Panc1 (cell line): ENCODE measurements at places on chromosomes 11 and 22.

GRCh38 chr22:46251816-46252380, 1.8 kb upstream of the CDPF1 start:
- no peak for DNase-seq

DNA sequence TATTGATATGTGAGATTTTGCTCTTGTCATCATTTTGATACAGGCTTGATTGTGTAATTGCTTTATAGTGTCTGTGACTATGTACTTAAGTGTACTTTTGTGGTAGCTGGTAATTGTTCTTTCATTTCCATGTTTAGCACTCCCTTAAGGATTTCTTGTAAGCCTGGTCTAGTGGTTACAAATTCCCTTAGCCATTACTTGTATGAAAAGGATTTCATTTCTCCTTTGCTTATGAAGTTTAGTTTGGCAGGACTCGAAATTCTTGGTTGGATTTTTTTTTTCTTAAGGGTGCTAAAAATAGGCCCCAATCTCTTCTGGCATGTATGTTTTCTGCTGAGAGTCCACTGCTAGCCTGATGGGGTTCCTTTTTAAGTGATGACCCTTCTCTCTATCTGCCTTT, 346.8 kb downstream of the JRKL start:
- DNase-seq, result no peak

DNA sequence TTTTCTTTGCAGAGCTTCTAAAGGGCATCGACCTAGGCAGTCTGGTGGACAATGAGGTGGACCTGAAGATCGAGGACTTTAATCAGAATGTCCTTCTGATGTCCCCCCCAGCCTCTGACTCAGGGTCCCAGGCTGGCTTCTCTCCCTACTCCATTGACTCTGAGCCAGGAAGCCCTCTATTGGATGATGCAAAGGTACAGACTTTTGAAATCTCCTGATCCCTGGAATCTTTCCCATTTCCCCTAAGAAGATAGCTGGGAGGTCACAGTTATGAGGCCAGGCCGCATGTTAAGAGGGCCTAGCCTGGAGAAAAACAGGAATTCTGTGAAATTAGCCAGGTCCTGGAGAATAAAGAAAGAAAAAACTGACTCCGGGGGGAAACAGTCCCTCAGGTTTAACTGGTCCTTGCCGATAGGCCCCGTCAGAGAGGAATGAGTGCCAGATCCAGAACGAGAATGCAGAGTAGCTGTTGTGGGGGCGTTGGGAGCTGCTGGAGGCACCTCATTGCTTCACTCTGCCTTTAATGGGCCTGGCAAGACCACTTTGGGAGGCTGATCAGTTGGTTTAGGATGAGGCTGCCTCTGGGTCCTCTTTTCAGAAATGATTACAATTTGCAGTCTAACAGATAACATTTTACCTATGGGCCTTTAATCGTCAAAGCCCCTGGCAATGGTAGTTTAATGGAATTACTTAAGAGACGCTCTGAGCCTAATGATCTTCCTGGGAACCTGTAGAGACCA, 39.2 kb downstream of the SHISA8 start:
- no peak for DNase-seq

GRCh38 chr11:88421530-88421929, 84.0 kb upstream of the CTSC start:
- no peak for DNase-seq

DNA sequence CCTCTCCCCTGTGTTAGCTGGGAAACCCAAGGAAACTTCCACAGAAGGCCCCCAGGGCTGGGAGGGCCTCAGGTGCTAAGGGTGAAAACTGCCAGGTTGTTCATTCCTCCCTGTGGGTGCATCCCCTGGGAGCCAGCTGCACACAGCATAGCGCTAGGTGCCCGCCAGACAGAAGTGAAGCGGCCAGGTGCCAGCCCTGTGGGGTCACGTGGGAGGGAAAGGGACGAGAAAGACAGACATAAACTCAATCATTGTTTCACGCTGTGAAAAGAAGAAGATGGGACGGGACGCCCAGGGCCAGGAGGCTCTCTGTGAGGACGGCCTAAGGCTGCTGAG, 31.6 kb upstream of the HMOX1 start:
- no peak for DNase-seq

GRCh38 chr11:60150279-60150678, 32.6 kb downstream of the MS4A6A start:
- DNase-seq, result no peak

DNA sequence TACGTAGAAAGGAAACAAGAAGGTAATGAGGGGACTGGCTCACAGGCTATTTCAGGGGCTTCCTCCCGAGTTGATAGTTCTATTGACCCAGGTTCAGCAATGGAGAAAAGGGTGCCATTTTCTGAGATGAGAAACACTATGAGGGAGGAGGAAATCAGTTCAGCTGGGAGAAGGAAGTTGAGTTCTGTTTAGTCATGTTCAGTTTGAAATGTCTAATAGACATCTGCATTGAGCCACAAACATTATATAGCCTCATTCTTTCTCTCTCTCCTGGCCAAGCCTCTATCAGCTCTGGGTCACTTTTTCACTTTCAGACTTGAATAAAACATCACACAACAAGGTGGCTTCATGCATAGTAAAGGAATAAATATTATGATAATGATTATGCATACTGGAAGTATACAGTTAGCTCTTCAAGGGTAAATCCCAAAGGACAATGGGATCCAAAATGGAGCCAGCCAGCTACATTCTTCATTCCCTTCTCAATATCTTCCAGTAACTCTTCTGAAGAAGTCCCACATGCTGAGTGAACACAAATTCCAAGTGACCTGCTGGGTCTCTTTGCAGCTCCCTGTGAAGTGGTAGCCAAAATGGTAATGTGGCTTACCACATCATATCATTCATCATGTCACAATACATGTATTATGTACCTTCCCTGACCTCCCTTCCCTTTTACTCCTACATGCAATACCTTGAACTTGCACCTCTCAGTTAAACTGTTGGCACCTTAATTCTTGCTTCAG, 80.9 kb upstream of the CD44 start:
- no peak for DNase-seq

GRCh38 chr11:119592642-119593041, 136.4 kb downstream of the NECTIN1 start:
- DNase-seq, result no peak

- no peak for DNase-seq
Observed at GRCh38 chr11:121140369-121140768, 39.3 kb downstream of the TECTA start.

- DNase-seq, result no peak
Observed at GRCh38 chr22:26476705-26477340, 6.8 kb downstream of the HPS4 start.

GRCh38 chr11:115498354-115498753, 5.9 kb downstream of the CADM1 start:
- no peak for DNase-seq

DNA sequence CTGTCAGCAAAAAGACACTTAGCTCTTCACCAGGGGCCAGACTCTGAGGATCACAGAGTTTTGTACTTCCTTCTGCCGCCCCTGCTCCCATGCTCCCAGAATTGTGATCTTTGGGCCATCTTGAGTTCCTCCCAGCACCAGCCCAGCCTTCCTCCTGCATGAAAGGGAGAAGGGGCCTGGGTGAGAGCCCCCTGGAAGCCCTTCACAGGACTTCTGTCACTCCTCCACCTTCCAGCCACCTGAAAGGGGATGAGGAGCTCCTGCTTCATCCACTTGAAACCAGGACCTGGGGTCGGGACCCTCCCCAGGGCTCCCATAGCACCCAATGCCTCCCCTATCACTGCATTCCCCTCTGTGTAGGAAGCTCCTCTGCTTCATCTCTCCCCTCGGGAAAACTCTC, 174.2 kb downstream of the BUD13 start:
- DNase-seq, result no peak

DNA sequence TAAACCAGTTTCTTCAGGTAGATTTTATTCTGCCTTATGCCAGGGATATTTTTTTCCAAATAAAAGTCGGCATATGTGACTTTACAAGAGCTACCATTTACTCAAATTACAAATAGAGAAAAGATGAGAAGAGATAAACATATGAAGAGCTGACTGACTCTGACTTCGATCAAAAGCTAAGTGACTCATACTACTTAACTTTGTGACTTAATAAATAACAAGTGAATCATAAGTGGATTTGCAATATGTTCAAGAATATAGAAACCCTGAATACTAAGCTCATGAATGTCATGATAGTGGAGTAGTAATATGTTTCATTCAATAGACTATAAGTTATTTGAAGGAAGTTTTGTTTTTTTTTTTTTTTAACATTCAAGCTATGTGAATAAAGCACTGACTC, 130.5 kb upstream of the ANO3 start:
- no peak for DNase-seq

- no peak for DNase-seq
Observed at GRCh38 chr11:65606876-65607613, 7.0 kb downstream of the MAP3K11 start.

DNA sequence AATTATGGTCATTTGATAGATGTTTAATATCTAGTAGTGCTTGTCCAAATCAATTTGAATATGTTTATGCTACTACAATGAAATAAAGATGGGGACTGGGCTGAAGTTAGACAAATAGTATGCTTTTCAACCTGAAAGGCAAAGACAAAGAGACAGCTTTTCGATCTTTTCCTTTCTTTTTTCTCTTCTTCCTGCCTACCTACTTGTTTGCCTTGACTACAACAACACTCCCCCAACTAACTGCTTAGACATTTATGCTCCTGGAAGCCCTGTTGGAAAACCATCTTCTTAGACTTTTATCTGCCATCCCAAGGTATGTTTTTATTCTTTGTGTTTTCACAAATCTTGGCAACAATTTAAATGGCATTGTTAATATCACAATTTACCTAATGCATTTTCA, 374.4 kb upstream of the DDI1 start:
- DNase-seq, result no peak

GRCh38 chr11:36411202-36411640, 98.9 kb downstream of the TRAF6 start:
- DNase-seq, result no peak

GRCh38 chr11:94636388-94636949, 69.3 kb downstream of the PIWIL4 start:
- no peak for DNase-seq

DNA sequence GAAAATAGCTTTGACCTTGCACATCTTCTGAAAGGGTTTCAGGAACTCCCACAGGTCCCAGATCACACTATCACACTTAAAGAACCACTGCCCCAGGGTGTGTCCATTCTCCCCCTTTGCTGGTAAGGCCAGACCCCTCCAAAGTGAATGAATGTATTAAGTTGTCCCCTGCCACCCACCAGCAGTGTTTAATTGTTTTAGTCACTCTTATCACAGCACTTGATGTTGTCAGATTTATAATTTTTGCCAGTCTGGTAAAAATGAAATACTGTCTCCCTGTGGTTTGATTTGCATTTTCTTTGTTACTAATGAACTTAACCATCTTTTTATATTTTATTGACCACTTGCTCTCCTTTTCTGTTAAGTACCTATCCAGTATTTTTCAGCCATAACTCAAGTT, 89.6 kb upstream of the RAB1B start:
- no peak for DNase-seq

GRCh38 chr11:93028960-93029522, 59.6 kb downstream of the MTNR1B start:
- DNase-seq, result no peak

DNA sequence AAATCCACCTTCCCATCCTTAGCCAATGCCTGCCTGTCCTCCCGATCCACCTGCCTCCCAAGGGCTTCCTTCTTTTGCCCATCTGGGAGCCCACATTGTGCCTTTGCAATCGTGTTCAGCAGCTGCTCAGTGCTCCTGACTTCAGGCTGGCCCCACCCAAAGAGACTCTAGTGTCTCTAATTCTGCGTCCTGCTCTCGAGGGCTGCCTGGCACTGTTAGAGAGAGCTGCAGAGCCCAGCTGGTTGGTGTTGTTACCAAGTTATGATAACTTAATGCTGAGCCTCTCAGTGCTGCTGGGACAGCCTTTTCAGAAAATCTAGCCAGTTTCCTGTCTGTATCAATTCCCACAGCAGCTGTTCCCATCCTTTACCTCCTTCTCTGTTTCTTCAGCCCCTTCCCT, 69.1 kb downstream of the MICAL2 start:
- DNase-seq, result no peak

DNA sequence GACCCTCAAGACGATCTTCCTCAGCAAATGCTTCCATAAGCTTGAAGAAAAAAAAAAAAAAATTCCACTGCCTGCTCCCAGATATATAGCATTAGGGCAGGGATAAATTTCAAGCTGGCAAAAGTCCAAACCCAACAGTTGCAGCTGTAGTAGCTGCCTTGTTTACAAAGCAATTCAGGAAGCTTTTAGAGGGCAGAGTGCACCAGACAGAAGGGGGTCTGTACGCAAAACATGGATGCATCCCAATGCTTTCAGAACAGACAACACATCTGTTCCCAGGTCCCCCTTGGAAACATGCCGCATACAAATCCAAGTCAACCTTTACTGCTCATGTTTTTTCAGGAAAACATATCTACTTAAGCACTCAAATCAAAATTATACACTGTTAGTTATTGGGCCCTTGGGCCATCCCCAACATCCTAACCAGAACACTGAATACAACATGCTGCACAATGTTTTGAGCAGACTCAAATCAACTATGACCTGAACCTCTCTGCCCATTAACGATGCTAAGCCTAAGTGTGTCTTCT, 94.5 kb downstream of the CADM1 start:
- DNase-seq, result no peak

- DNase-seq, result no peak
Observed at GRCh38 chr11:57364851-57365660, 15.9 kb downstream of the PRG3 start.

DNA sequence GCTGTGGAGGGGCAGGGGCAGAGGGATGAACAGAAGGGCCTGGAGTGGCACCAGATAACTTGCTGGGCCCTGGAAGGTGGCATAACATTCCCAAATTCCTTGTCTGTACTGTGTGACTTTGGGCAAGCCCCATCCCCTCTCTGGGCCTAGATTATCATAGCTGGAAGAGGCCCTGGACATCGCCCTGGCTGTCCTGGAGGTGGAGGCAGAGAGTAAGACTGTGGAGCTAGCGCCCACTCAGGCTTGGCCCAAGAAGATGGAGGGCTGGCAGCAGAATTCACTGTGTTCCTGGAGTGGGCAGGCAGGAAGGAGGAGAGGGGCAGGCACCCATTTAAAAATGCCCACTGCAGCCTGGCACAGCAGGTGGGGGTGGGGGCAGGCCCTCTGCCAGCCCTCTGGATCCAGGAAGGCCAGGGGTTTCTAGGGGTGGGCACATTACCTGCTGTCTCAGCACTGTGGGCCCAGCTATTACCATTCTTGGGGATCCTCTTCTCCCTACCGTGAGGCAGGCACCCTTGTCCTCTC, 22.6 kb downstream of the ARHGEF17 start:
- no peak for DNase-seq

DNA sequence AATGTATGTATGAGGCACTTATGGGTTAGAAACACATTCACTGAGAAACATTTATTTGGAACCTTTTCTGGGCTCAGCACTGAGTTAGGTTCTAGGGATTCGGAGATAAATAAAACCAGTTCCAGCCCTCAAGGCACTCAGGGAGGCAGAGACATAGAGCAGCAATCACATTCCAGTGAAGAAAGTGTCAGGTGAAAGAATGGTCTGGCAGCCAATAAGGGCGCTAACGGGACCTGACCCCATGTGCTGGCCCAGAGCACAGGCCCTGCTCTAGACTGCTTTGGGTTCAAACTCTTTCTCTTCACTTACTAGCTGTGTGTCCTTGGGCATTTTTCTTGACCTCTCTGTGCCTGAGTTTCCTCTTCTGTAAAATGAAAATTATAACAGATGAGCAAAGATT, 146.0 kb upstream of the SYT13 start:
- no peak for DNase-seq

- DNase-seq, result no peak
Observed at GRCh38 chr11:1073851-1074243, 827 bp upstream of the MUC2 start.

GRCh38 chr11:68213135-68213515, at the start of gene KMT5B:
Gene KMT5B, minus strand, starts transcription at chr11:68213296. Its CDS starts 23,220 bp downstream, at chr11:68190076.
- DNase-seq, result no peak
